ENCODE measurements at places on chromosomes 7 and 10. TPM values are rescaled to one million over a fixed set of nuclear protein-coding genes. Genes with fewer than 3 reads are reported as not detected.

DNA sequence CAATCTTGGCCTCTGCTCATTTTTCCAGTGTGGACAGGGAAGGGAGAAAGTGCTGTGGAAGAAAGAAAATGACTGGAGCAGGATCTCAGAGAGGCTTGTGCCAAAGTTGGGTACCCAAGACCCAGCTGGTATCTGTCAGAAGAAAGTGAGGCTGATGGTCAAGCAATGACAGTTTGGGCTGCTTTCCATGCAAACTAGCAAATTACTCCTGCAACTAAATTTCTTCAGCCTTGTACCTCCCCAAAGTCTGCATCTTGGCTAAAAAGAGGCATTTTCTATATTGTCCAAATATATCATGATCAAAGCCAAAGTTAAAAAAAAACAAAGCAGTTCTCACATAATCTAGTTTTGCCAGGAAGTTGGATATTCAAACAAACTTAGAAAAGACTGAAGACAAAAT lies 208.5 kb upstream of the FRMD4A start:
- H3K4me3 ChIP-seq: no peak overlapping the region

DNA sequence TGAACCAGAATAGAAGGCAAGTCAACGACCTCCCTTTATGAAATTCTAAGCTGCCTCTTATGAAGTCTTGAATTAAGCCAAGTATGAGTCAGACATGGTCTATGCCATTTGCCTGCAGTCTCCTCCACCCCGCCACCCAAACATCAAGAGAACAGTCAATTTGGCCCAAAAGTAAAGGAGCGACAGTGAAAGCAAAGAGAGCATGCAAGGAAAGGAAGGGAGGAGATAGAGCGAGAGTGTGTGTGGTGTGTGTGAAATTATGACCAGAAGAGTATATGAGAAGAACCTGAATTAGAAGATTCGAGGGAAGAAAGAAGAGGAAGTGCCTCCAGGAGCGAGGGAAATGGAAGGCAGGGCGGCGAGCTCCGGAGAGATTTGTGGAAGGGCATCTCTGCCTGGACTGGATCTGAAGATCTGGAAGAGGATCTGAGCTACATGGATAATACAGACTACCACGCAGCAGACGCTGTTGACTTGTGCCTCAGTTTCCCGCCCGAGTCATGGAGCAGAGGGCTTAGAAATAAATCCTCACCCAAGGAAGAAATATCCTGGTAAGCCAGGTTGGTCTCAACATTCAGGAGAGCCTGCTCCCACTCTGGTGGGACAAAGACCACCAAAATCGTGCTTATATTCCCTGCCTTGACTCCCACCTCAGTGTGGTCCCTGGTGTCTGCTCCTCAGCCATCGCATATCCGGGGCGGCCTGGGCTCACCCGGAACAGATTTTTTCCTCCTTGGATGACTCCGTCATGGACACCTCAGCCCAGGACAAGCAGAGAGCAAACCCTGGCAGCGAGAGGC lies 459 bp downstream of the ZDHHC6 start:
- no peaks in the 10 kb centered on the region for H3K36me3 ChIP-seq
- peaks cover 5% of the 10 kb centered on the region for H3K4me1 ChIP-seq
- no peak for DNase-seq
- peak overlapping the region; percentile 53 for H3K27ac ChIP-seq
- peak overlapping the region; percentile 84 for H3K4me3 ChIP-seq

DNA sequence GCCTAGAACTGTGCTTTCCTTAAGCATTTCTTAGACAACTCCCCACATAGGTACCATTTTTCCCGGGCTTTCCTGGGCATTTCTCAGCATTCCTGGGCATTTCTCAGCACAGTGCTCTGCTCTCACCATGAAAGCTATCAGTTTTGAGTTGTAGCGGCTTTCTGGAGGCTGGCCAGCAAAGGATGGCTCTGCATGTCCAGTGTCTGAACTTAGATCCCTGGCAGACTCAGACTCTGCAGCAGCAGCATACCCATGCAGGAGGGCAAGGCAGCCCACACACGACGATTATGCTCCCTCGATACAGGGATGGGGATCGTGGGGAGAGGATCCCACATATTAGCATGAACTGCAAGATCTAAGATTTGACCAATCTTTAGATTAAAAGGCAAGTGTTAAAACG lies 248.9 kb upstream of the MKI67 start:
- no peaks in the 10 kb centered on the region for H3K4me1 ChIP-seq
- no peaks in the 10 kb centered on the region for H3K27me3 ChIP-seq
- DNase-seq: no peak
- H3K36me3 ChIP-seq: no peaks in the 10 kb centered on the region
- no peak overlapping the region for H3K27ac ChIP-seq
- H3K4me3 ChIP-seq: no peak overlapping the region

- no peaks in the 10 kb centered on the region for H3K4me1 ChIP-seq
- H3K27me3 ChIP-seq: no peaks in the 10 kb centered on the region
- DNase-seq: no peak
- no peak overlapping the region for H3K27ac ChIP-seq
- no peaks in the 10 kb centered on the region for H3K36me3 ChIP-seq
These were observed 154.1 kb upstream of the PDE1C start for GRCh38 chr7:32224276-32224675.

- peaks cover 12% of the 10 kb centered on the region for H3K4me1 ChIP-seq
- peak overlapping the region; percentile 66 for H3K27ac ChIP-seq
- DNase-seq: no peak
- no peaks in the 10 kb centered on the region for H3K27me3 ChIP-seq
- no peaks in the 10 kb centered on the region for H3K36me3 ChIP-seq
These were observed 11.0 kb upstream of the PPIF start for GRCh38 chr10:79336276-79336675.

DNA sequence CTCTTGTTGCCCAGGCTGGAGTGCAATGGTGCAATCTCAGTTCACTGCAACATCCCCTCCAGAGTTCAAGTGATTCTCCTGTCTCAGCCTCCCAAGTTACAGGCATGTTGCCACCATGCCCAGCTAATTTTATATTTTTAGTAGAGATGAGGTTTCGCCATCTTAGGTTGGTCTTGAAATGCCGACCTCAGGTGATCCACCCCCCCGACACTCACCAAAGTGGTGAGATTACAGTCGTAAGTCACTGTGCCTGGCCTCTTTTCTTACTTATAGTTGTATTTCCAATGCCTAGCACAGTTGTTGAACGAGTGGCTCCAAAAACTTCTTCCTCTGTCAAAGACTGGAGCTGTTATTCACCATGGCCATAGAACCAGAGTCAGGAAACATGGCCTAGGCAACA lies 6.7 kb downstream of the RNF216 start:
- no peak for DNase-seq
- peaks cover 8% of the 10 kb centered on the region for H3K4me1 ChIP-seq
- no peak overlapping the region for H3K27ac ChIP-seq

GRCh38 chr7:138316421-138317043 lies 143.5 kb upstream of the TRIM24 start:
- H3K36me3 ChIP-seq: no peaks in the 10 kb centered on the region
- no peak overlapping the region for H3K27ac ChIP-seq
- DNase-seq: no peak
- no peaks in the 10 kb centered on the region for H3K27me3 ChIP-seq
- H3K4me3 ChIP-seq: no peak overlapping the region

The POLL gene
- 33.8 TPM for total RNA-seq

The CHRM2 gene
- total RNA-seq: not detected

The FOXK1 gene
- total RNA-seq: 43.9 TPM

The IL15RA gene
- total RNA-seq: 5.3 TPM
